NCI-H146 (cell line): ENCODE measurements at places on chromosomes 2 and 18.

DNA sequence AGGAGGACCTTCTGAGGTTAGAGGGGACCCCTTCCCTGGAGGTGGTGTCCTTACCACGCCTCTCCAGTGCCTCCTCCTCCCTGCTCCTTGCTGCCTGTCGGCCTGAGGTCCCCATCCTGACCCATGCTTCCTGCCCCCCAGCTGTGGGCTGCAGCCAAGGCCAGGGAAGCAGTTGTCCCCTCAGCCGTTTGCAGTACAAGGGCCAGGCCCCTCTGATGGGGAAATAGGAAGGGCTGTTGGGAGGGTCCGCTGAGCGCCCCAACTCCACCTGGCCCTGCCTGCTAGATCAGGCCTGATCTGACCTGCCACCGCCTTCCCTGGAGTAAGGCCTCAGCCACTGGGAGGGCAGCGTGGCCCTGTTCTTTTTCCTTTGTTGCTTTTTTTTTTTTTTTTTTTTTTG lies 219.8 kb downstream of the KLHL29 start:
- no peak for DNase-seq

- DNase-seq = no peak
Observed at GRCh38 chr2:215401896-215402379, 33.9 kb downstream of the FN1 start.

DNA sequence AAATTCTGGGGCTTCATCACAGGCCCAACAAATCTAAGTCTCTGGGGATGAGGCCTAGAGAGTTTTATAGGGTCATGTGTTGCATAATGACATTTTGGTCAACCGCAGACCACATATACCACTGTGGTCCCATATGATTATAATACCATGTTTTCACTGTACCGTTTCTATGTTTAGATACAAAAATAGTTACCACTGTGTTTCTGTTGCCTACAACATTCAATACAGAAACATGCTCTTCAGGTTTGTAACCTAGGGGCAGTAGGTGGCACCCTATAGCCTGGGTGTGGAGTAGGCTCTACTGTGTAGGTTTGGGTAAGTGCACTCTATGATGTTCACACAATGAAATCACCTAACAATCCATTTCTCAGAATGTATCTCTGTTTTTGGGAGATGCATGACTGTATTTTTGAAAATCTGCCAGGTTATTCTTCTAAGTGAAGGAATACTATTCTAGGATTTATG lies 485.2 kb downstream of the PTPRM start:
- DNase-seq = peak; percentile 37

- DNase-seq = no peak
Observed at GRCh38 chr2:9112079-9112721, 94.4 kb upstream of the ASAP2 start.

- DNase-seq = no peak
Observed at GRCh38 chr2:62569907-62570841, 64.2 kb upstream of the TMEM17 start.

DNA sequence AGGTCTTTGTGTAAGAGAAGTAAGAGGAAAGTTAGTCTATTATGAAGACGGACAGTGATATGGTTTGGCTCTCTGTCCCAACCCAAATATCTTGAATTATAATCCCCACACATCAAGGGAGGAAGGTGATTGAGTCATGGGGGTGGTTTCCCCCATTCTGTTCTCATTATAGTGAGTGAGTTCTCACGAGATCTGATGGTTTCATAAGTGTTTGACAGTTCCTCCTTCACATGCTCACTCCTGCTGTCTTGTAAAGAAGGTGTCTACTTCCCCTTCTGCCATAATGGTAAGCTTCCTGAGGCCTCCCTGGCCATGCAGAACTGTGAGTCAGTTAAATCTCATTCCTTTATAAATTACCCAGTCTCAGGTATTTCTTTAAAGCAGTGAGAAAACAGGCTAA lies 67.6 kb downstream of the NEURL3 start:
- no peak for DNase-seq

DNA sequence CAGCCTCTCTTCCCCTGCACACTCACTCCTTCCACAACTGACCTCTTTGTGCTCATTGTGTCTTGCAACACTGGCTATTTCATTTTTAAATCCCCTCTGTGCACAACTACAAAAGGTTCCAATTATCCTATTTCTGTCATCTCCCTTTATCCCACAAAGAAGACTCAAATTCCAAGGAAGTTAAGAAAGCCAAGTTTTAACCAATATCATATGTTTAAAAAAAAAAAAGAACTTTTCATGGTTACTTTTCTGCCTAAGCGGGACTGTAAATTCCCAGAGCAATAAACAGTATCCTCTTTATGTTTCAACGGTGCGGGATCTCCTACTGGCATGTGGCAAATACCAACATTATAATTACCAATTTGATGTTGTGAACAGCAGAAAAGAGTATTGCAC lies 83.8 kb downstream of the DOCK10 start:
- DNase-seq = no peak

DNA sequence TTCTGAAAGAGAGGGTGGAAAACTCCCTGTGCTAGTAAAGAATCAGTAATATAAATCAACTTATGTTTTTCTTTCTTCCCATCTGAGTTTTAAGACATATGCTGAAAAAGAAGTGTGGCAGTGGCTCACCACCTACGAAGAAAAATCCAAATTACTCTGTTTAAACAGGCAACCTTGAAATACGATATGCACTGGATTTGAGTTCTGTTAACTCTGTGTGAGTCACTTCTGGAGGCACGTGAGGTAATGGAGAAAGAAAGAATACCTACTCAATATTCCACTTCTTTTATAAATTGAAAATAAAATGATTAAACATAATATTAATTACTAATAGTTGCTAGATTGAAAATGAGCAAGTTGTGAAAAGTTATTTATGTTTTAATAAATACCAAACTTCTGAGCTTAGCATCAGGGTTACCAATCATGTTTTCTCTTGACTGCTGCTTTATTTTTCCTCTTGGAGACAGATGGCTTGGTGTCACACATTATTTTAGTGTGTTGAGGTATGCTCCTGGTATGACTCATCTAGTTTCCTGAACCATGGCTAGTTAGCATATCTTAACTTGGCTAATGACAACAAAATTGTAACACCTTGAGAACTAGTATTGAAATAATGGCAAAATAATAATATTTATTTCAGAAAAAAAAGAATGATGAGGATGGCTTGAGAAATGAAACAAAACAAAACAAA lies 1705.5 kb upstream of the PIK3C3 start:
- no peak for DNase-seq

GRCh38 chr2:42794271-42795046 lies 2.1 kb upstream of the HAAO start:
- no peak for DNase-seq

GRCh38 chr2:201313362-201313761 lies 43.8 kb downstream of the FLACC1 start:
- no peak for DNase-seq

DNA sequence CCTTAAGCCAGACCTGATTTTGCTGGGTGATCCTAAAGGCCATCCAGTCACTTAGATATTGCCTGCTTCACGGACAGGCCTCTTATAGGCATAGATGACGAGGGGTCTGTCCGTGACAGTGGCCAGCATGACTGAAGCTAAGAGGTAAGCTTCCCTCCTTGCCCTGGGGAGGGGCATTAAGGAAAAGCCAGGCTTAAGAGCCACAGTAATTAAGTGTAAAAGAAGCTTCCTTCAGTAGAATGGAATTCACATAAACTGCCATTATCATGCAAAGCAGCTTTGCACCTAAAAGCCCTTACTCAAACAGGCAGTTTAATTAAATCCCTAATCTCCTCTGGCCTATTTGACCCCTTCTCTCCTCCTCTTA lies 99.4 kb upstream of the PKDCC start:
- no peak for DNase-seq

- no peak for DNase-seq
Observed at GRCh38 chr2:191889931-191890330, 43.0 kb upstream of the CAVIN2 start.

DNA sequence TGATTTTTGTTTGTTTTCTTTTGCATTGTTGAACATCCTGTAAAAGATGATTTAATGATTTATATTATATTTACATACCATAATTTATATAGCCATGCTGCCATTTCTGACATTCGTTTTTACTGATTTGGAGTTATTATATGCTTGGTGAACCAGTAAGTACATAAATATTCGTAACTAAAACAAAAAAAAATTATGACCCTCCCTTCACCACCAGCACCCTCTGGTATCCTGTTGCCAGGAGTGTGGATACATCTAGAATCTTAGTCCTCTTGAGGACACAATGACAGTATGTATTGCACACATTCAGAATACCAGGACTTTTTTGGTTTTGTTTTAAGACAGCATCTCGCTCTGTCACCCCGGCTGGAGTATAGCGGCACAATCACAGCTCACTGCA lies 43.9 kb upstream of the B3GNT7 start:
- no peak for DNase-seq

DNA sequence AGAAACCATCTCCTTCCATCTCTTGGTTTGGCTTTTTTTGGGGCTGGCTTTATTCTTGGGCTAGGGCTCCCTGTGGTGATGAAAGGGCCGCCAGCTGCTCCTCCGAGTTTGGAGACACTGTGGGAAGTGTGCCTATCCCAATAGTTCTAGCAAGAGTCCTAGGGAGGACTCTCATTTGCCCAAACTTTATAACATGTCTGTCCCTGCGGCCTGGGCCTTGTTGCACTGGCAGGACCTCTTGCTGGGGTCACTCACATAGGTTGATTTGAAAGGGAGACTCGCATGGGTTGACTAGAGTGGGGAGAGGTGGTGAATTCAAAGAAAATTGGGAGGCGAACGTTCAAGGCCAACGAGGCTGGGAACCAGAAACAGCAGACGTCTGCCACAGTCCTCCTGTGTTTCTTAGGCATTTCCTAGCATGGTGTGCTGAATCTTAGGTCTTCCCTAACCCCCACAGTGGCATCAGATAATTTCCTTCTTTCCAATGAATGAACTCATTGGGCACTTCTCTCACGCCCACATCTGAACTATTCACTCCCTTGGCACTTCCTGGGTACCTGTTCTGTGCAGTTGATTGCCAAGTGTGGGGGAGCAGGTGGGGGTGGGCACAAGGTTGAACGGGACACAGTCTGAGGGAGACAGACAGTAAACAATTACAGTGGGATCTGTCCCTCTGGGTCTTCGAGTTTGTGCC lies 26.8 kb downstream of the NIFK start:
- no peak for DNase-seq

DNA sequence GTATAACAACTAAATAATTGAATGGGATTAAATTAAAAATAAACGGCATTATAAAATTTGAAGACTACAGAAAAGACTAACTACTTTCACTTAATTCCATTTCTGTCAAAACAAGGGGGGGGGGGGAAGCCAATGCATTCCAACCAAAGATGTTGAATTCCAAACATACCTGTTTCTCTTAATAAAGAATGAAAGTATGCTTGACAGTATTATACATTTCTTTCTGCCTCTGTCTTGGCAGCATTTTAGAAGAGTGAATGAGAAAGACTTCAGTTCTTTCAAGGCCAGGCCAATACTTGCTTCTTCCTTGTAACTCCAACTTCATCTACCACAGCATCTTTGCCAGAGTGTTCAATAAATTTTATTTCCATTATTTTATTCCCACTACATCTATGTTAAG lies 65.9 kb downstream of the PDE11A start:
- no peak for DNase-seq

DNA sequence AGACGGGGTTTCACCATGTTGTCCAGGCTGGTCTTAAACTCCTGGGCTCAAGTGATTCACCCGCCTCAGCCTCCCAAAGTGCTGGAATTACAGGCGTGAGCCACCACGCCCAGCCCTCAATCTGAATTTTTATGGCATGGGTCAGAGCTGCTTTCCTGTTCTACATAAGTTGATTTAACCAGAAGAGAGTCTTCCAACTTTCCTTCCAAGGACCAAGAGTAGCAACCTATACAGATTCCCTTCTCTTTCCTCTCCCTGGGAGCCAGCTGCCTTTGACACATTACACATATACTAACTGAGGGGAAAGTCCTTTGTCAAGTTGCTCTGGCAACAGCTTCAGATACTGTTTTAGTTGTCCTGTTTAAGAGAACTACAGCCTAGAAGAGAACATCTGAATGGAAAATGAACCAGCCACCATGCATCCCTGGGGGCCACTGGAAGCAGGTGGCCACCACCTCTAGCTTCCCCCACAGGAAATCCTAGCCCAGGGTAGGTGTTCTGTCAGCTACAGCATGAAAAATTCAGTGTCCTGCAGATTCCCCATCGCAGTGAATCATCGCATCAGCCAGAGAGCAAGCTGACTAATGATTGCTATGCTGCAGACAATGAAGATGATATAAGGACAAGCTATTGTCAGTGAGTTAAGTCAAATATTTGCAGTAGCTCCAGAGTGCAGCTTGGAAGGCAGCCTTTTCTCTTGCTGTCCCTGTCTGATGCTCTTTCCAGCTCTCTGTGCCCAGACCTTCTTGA lies 62.9 kb downstream of the POMC start:
- peak; percentile 89 for DNase-seq

- DNase-seq = no peak
Observed at GRCh38 chr2:169961911-169962310, 134.7 kb downstream of the UBR3 start.

- no peak for DNase-seq
Observed at GRCh38 chr2:133641942-133642725, 73.9 kb upstream of the NCKAP5 start.

GRCh38 chr2:240622531-240623235 lies 2.6 kb upstream of the GPR35 start:
- no peak for DNase-seq

DNA sequence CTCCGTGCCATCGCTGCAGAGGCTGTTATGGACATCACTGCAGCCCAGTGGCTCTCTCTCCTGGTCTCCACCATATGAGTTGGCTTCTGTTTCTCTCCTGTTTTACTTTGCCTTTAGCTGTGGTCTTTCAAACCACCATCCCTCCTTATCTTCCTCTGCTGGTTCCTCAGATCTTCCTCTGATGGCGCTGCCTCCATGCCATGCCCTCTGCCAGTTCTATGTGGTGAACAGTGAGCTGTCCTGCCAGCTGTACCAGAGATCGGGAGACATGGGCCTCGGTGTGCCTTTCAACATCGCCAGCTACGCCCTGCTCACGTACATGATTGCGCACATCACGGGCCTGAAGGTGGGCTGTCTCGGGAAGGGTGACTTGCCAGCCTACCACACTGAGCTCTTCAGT lies 13.1 kb downstream of the TYMS start:
- DNase-seq = no peak

- DNase-seq = no peak
Observed at GRCh38 chr2:31476511-31477180, 62.1 kb upstream of the XDH start.

DNA sequence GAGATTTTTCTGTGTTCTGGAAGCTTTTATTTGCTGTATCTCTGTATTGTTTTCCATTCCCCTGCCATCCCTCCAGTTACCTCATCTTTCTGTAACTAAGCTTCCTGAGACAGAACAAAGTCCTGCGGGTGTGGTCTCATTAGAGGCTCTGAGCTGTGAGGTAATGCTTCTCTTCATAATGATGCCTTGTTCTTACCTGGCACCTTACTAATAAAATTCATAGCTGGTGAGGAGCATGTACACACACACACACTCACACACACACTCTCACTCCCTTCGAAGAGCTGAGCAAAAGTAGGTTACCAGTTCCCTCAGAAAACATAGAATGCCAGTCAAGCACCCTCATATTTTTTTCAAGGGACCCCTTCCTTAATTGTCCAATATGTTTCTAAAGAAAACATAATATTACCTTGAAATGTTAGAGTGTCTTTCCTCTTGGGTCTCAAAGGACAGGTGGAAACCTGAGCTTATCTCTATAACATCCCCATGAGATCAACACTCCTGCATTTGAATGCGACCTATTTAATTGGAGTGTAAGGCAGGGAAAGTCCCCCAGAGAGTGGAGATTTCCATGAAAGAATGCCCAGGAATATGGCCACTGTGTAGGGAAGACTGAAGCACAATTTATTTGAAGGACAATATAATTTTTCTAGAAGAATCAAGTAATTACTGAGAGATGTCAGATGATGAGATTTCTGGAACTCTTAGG lies 161.6 kb upstream of the NCK2 start:
- peak; percentile 71 for DNase-seq

- peak; percentile 96 for DNase-seq
Observed at GRCh38 chr18:24009651-24010333, 4.8 kb upstream of the TTC39C start.
